ENCODE measurements at places on chromosomes 2 and 18. TPM values are rescaled to one million over a fixed set of nuclear protein-coding genes. Genes with fewer than 3 reads are reported as not detected.

Gene PRSS56
- total RNA-seq = not detected

Gene CAPN14
- not detected for total RNA-seq

Gene POTEI
- total RNA-seq = 0.01 TPM

Gene C2orf66
- total RNA-seq = 0.09 TPM

Gene ACOXL
- not detected for total RNA-seq

Gene CAVIN2
- total RNA-seq = 10.3 TPM

Gene ARHGEF33
- 0.11 TPM for total RNA-seq

Gene RAD51AP2
- not detected for total RNA-seq

Gene CFAP210
- 0.33 TPM for total RNA-seq

Gene LYPD1
- 12.3 TPM for total RNA-seq

Gene SULT1C4
- not detected for total RNA-seq

Gene ACTR1B
- 44.5 TPM for total RNA-seq

Gene GPAT2
- total RNA-seq = not detected

Gene MAP3K19
- total RNA-seq = not detected

Gene RNF144A
- total RNA-seq = 7.5 TPM

Gene TMEM169
- 0.37 TPM for total RNA-seq
